ENCODE measurements at places on chromosomes 1 and 21.

DNA sequence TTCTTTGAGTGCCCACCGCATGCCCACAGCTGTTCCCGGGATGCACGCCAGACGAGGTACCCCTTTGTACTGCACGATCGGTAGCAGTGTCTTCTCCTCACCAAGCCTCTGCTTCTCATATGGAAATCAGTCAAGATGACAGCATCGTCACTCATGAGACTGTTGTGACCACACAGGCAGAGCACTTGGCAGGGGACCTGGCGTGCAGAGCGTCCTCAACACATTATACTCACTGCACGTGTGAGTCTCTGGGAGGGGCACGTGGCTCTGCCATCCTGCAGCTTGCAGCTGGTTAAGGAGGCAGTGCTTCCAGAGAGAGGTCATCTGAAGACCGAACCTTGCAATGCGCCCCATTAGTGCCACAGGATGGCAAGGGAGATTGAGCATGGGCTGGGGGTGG is 266.8 kb downstream of the NPHP4 start:
- peak; percentile 23 for DNase-seq

GRCh38 chr21:44291936-44292811 is 6.5 kb downstream of the AIRE start:
- no peak for DNase-seq

DNA sequence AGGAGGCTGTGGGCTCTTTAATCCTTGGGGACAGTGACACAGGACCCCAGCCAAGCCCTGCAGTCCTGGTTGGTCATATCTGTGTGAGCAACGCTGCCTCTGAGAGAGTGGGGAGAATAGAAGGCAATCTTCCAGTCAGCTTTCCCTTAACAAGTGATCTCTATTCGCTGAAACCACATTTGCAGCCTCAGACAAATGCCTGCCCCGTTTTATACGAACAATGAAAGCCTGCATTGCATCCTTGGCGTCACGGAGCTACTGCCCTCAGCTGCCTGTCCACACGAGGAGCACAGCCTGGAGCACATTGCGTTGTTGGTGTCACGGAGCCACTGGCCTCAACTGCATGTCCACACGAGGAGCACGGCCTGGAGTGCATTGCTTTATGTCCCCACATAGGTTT is 150.2 kb upstream of the ARHGEF16 start:
- DNase-seq, result no peak

- no peak for DNase-seq
These were observed 602.3 kb downstream of the NUF2 start for GRCh38 chr1:163924041-163924440.

DNA sequence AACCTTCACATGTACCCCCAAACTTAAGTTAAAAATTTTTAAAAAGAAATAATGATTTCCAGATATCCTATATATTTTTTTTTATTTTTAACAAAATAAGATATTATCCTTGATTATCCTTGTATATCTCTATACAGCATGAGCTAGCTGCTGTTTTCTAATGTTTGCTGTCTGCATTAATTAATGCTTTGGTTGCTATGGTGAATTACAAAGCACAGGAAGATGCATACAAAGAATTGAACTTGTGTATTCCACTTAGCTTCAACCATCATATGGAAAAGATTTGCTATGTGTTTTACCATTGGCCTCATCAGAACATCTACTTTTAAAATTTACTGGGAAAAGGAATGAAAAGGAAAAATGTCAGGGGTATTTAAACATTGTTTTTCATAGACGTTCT is 35.4 kb downstream of the VPS45 start:
- no peak for DNase-seq

DNA sequence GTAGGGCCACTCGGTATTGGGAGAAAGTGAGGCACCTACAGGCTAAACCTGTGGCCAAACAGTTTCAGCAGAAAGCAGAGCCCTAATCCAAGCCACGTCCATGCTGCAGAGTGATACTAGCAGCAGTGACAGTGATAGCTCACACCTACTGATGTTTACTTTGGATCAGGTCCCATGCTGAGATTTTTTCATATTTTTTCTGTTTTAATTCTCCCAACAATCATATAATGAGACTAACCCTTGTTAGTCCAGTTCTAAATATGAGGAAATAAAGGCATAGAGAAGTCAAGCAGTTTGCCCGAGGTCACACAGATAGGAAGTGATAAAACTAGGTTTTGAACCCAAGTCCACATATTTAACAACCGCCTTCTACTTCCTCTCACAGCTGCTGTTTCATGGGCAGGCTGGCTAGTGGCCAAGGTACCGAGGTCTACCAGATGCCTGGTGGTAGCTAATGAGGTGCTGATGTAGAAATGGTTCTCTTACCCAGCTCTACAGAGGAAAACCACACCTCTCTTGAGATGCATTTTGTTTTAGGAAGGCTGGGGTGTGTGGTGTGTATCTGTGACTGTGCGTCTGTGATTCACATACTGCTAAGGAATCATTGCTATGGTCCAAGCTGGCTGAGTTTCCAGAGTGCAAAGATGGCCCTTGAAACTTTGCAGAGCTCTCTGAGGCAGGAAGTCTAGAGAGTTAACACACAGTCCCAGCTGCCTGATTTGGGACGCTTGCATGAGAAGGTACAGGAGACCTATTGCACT is 80.3 kb upstream of the ARTN start:
- peak; percentile 97 for DNase-seq

DNA sequence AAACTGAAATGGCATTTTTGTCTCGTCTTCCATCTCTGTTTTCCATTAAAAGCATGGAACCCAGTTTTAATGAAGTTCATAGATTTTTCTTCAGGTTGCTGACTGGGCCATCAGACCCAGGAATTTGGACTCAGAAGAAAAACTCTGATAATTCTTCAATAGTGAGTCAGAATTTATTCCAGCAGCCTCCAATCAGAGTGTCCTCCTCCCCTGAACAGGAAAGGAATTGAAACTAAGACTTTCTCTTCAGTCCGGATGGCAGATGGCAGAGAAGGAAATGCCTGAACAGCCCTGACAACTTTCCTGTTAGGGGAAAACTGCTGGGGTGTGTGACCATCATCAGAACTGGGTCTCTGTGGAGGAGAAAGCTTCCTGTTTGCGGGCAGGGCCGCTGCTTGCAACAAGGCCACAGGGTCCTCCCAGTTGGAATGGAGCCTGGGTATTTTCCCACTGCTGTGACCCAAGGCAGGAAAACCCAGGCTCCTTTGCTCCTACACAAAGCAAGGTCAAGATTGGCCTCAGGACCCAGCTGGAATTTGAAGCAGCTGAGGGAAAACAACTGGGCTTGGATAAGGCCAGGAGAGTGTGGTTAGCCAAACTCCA is 20.7 kb downstream of the CD34 start:
- peak; percentile 54 for DNase-seq

- no peak for DNase-seq
These were observed 199.1 kb downstream of the SLC45A1 start for GRCh38 chr1:8516793-8517556.

- DNase-seq, result no peak
These were observed 7.8 kb downstream of the TBX19 start for GRCh38 chr1:168288311-168289052.

- DNase-seq, result no peak
These were observed 56.7 kb downstream of the CAMK2N1 start for GRCh38 chr1:20429296-20429695.

DNA sequence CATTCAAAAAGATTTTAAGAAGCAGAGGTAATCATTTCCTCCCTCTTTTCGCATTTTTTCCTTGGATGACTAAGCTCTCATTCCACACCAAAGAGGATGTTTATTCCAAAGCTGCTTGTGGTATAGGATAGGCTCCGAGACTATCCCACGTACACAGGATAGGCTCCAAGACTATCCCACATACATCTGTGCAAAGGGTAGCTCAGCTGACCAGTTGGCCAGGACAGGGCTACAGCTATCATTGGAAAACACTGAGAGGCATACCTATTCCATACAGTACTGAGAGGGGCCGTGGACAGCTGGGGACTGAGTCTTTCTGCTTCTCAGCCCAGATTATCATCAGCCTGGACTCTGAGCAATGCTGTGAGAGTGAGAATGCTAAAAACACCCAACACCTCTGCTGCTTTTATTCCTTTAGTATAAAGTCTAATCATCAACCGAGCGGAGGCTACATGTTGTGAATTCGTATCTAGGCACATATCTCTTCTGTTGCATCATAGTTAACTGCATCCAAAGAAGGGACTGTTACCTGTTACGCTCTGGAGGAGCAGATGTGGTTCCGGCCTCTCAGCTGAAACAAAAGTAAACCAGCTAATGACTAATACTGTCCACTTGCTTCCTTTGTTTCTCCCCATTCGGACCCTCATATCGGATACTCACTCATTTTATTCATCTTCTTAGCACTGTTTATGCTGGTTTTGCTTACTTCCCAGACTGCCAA is 141.0 kb downstream of the TNFSF18 start:
- DNase-seq, result no peak

GRCh38 chr1:189656628-189657530 is 820.8 kb downstream of the BRINP3 start:
- DNase-seq, result no peak

DNA sequence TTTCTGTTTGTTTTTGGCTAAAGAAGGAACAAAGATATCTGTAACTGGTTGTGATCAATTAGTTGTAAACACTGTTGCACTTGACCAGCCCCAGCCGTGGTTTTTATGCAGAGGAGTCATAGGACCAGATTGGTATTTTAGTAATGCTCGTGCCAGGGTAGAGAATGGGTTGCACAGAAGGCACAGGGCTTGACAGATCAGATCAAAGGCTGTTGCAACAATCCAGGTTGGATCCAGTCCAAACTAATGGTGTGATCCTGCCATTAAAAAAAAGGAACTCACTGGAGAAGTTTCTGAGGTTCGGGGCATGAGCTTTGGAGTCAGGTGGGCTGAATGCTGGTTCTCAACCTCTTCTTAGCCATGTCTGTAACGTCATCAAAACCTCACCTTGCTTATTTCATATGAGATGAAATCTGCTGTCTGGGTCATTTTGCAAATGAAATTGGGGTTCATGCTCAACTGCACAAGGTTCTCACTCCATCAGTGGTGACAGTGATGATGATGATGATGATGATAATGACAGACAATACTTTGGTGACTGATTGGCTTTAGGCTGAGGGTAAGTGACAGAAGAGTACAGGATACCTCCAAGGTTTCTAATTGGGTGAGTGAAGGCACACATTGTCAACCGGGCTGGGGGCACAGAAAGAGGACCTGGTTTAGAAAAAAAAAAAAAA is 43.1 kb downstream of the ZNF281 start:
- DNase-seq, result no peak

DNA sequence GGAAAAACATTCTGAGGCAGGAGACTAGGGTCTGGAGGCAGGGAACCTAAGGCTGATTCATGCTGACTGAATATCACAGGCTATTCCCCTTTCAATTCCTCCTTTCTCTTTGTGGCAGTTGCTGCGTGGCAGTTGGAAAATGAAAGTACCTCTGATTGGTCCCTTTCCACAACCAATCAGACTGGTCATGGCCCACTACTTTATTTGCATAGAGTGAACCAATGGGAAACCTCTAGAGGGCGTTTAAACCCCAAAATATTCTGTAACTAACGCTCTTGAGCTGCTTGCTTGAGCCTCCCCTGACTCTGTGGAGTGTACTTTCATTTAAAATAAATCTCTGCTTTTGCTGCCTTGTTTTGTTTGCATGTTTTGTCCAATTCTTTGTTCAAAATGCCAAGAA is 27.7 kb upstream of the VN1R5 start:
- DNase-seq, result peak; percentile 45

GRCh38 chr1:44236490-44237272 is 23.4 kb downstream of the DMAP1 start:
- no peak for DNase-seq

GRCh38 chr1:215987092-215987875 is 420.2 kb downstream of the KCTD3 start:
- no peak for DNase-seq

GRCh38 chr1:64269558-64269884 is 66.1 kb downstream of the UBE2U start:
- DNase-seq, result no peak

DNA sequence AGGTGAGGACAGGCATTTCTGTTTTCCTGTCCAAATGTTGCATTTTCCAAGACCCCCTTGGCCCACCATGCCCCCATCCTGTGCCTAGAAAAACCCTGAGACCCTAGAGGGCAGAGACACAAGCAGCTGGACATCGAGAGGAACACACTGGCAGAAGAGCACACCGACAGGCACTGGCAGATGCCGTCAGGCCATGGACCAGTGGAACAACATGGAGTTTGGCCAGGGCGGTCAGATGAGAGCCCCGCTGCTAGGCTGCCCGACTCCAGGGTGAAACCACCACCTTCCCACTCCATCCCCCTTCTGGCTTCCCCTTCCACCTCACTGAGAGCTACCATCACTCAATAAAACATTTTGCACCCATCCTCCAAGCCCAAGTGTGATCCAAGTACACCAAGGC is 438.4 kb downstream of the SIPA1L2 start:
- no peak for DNase-seq

DNA sequence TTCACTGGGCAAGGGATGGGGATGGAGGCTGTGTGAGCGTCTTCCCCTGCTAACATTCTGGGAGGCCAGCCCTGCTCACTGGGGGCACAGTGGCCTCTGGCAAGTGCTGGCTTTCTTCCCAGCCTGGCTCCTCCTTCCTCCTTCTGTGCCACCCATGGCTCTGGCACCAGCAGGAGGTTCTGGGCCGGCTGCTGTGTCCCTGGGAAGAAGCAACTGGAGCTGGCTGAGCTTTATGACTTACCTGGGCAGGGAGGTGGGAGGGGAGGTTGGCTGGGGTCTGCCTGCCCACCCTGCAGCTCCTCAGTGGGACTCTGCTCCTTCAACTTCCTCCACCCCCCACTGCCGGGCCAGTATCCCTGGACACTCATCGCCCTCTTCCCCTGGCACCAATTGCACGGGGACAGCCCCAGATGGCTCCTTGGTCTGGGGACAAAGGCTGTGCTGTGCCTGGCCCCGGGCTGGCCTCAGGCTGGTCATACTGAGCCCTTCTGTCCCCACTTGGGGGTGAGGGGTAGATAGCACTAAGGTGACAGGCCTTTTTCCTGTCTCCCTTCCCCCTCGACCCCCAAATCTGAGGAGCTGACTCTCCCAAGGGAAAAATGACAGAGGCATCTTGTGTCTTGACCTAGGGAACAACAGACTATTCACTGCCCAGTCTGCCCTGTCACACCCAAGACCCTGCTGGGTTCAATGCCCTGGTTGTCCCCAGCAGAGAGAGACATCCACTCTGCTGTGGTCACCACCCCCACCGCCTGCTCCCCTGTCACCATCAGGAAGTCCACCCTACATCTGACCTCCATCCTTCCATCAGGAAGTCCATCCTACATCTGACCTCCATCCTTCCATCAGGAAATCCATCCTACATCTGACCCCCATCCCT is 14.4 kb downstream of the CDK18 start:
- DNase-seq, result no peak

DNA sequence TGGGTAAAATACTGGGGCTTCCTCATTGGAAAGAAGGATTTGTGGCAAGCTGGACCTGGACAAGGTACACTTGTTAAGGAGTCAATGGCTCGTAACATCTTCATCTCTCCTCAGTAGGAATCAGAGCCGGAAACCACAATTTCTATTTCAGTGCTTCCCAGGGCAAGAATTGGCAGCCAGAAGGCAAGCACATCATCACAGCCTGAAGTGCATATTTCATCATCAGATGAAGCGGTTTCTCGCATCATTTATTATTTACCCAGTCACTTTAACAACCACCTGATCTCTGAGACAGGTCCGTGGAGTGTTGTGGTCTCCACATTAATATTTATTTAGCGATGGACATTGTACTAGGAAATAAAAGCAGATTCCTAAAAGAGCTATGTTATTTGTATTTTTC is 55.0 kb downstream of the KCNJ15 start:
- DNase-seq, result no peak
